ENCODE measurements at places on chromosomes 12 and 14.
A peak's percentile ranks its signal among the peaks of the same experiment; 100 is the strongest.

GRCh38 chr12:32776258-32776657 lies 20.6 kb upstream of the YARS2 start:
- DNase-seq = no peak

- no peak for DNase-seq
Measured at GRCh38 chr12:74441872-74442271, 95.8 kb upstream of the ATXN7L3B start.

GRCh38 chr12:77992760-77993159 lies 162.1 kb downstream of the NAV3 start:
- no peak for DNase-seq

DNA sequence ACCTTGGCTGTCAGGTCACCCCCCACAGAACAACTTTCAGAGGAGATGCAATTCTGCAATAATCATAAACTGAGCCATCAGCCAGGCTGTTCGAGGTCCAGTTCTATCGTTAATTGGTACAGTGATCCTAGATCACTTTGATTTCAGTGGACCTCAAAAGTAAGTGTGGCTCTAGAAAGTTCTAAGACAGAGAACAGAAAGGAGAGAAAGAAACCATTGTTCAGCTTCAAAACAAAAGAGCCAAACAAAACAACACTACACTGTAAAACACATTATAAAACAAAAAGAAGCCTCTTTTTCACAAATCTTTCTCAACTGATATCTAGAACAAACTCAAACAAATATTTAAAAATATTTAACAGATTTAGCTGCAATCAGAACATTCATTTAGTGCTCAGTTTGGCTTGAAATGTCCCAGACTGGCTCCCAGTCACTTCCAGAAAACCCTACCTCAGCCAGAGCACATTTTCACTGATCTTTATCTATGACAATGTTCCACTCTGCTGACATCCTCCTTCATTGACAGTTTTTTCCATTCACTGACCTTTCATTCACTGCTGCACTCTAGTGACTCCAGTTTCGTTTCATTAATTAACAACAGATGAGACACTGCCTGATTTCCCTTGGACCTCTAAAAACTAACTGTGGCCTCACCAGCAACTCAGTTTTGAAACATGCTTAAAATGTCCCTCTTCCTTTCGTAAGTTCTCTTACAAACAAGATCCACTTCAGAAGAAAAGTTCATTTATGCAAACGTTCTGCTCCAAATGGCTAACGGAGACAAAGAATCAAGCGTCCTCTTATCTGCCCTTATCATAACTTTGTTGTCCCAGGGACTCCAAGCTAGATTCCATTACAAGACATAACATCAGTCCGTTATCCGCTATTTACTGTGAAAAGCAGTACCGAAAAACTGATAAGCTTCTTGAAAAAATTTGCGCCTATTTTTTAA lies 56.8 kb downstream of the DUSP16 start:
- DNase-seq = peak; percentile 76

- peak; percentile 32 for DNase-seq
Measured at GRCh38 chr12:14185427-14186192, 179.9 kb upstream of the ATF7IP start.

DNA sequence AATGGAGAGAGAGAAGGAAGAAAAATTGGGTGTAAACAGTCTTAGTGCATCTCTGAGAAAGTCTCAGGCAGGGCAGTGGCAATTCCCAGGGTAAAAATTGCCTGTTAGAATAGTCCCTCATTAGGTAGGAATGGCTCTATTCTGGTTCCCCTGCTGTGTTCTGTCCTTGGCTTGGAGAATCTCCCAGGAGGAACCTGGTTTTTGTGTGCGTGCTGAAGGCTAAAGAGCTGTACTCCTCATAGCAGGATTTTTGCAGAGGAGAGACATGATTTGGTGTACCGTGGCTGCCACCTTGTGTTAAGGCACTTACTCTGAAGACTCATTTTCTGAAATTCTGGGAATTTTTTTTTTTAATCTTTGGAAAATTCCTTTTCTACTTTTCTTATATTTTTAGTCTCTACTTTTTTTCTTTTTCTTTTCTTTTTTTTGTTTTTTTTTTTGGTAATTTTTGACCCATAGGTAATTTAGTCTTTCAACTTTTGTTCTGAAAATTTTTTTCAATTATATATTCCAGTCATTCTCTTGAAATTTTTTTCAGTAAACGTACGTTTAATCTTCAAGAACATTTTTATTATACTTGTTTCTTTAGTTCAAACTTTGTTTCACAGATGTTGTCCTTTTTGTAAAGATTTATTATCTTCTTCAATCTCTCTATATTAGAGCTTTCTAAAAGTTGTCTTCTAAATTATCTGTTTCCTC lies 63.8 kb downstream of the FBXO33 start:
- peak; percentile 42 for DNase-seq

- no peak for DNase-seq
Measured at GRCh38 chr14:102523569-102524450, 14.2 kb upstream of the ANKRD9 start.

GRCh38 chr12:64781280-64782190 lies 22.3 kb upstream of the GNS start:
- no peak for DNase-seq

DNA sequence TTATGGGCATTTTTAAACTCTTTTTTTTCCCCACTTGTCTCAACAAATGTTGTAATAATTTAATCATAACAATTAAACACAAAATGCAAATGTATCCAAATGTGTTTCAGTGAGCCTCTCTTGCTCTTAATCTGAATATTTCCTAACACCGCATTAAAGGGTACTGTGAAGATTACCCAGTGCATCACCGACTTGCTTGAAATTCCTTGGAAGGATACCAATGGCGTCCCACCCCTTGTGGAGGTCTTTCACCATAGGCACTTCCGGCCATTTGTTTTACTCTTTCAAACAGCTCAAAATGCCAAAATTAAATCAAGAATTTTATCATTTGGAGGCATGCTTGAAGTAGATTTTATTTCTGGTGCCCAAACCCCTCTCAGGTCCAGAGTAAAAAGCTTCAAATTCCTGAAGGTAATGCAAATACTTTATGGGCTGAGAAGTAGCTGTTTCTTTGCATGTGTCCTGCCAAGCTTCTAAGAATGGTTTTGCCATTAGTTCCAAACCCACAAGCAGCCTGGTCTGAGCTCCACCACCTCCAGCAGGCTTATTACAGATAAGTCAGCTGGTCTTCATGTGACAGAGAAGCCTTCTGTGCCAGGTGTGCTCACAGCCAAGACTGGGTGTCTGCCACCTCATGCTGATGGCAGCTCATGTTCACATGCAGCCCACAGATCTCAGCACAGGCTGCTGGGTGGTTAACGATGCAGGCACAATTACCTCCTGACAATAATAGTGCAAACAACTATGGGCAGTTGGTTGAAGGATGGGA lies 16.4 kb upstream of the NUDT4 start:
- no peak for DNase-seq

- peak; percentile 81 for DNase-seq
Measured at GRCh38 chr12:26867080-26867479, 34.1 kb upstream of the ITPR2 start.

GRCh38 chr12:130498589-130499385 lies 161.1 kb downstream of the PIWIL1 start:
- no peak for DNase-seq

DNA sequence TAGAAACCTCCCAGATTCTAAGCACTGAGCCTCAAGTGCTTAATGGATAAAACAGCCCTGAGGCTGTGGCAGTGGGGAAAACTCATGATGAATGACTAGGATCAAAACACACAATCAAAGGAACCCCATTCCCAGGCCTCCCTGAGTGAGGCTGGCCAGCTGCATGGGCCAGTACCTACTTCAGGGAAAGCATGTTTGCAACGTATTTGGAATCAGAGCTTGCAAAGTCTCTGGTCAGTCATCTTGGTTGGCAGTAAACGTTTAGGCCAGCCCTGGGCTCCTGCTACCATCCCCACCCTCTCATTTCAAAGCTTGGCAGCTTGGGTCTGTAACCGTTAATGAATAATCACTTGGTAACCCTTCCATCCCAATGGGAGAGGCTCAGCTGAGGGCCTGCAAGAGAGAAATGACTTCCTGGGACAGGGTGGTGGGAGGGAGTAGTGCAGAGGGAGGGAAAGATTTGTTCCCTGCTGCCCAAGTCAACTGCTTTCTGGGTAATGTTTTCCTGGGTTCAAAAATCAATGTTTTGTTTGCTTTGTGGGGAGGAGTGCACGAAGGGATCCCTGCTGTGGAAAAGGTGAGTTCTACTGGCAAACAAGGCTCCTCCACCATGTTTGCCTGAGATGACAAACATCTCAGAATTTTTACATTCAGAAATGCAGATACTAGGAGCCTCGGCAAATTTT lies 2.0 kb upstream of the RNASE8 start:
- DNase-seq = no peak

DNA sequence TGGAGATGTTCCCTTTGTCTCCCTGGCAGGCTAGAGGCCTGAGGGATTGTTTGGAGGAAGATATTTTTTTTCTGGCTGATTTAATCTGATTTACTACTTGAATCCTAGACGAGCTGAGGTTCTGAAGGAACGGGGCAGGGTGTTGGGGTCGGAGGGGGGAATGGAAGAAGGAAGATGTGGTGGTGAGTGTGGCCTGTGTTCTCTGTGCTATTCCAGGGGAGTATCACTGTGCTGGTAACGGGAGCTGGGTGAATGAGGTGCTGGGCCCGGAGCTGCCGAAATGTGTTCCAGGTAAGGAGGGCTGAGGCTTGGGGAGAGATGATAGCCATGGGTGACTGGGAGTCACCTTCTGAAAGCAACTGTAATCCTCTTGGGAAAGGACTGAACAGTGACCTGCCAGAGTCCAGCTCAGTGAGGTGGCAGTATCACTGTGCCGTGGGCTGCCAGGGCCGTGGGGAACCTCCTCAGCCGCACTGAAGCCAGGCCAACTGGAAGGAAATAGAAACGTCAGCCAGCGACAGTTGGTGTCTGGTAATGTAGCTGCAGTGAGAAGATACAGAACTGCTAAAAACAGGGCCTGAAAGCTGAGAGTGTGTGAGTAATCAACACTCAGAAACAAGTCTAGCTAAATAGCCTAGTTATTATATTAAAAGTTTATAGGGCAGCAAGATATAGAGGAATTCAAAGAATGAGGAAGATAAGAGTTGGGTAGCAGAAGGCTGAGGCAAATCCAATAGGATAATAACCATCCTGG lies 7.9 kb downstream of the C1S start:
- no peak for DNase-seq

- DNase-seq = no peak
Measured at GRCh38 chr12:108091679-108092051, 37.4 kb upstream of the WSCD2 start.

GRCh38 chr12:66058554-66058953 lies 72.0 kb downstream of the LLPH start:
- DNase-seq = no peak

GRCh38 chr12:40473962-40474361 lies 218.3 kb upstream of the CNTN1 start:
- DNase-seq = no peak

GRCh38 chr14:70168406-70168805 lies 20.3 kb downstream of the SLC8A3 start:
- DNase-seq = no peak

- no peak for DNase-seq
Measured at GRCh38 chr12:29238822-29239291, 89.8 kb downstream of the FAR2 start.

- no peak for DNase-seq
Measured at GRCh38 chr12:51847643-51848325, 734 bp downstream of the FIGNL2 start.

DNA sequence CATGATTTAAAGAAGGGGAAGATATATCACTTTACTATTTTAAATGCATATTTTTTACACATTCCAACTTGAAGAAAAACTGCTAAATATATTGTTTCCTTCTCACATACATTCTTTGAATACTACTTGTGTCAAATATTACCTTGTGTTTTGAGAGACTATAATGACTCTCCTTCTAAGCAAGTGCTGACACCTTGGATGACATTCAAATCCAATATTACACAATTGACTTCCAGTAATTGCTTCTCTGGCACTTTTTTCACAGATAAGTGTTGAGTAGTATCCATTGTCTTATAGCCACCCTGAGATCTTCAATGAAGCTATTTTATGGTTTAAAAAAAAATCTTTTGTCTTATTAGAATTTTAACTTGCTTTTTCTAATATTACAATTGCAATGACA lies 61.2 kb upstream of the ST8SIA1 start:
- DNase-seq = no peak

DNA sequence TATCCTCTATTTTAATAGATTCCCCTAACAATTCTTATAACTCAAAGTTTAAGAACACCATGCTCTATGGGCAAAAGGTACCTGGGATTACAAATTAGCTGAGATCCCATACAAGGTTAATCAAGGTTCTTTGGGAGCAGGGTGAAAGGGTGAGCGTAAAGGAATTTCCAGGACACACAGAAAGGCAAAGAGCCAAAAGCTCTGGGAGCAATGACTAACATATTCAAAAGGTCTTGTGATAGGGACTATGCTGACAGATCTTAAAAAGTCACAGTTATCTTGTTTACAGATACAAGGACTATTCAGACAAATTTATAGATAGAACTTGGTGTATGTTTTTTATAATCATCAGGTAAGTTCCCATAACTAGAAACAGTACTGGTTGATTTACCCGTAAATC lies 19.5 kb upstream of the PPFIBP1 start:
- no peak for DNase-seq

- no peak for DNase-seq
Measured at GRCh38 chr14:73489481-73490175, 1.1 kb upstream of the RIOX1 start.

DNA sequence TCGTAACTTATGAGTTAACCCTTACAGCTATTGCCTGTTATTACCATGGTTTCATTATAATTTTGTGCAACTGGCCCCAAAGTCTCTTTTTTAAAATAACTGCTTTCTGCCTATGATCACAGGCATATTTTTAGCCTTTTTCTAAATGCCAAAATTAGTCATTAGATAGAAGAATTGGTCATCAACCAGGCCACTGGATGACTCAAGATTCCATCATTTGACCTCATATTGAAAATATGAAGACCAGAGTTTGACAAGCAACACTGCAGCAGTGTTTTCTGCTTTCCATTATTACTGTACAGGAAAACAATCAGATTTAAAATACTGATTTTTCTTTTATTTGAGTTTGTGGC lies 54.7 kb upstream of the OTOGL start:
- peak; percentile 71 for DNase-seq

DNA sequence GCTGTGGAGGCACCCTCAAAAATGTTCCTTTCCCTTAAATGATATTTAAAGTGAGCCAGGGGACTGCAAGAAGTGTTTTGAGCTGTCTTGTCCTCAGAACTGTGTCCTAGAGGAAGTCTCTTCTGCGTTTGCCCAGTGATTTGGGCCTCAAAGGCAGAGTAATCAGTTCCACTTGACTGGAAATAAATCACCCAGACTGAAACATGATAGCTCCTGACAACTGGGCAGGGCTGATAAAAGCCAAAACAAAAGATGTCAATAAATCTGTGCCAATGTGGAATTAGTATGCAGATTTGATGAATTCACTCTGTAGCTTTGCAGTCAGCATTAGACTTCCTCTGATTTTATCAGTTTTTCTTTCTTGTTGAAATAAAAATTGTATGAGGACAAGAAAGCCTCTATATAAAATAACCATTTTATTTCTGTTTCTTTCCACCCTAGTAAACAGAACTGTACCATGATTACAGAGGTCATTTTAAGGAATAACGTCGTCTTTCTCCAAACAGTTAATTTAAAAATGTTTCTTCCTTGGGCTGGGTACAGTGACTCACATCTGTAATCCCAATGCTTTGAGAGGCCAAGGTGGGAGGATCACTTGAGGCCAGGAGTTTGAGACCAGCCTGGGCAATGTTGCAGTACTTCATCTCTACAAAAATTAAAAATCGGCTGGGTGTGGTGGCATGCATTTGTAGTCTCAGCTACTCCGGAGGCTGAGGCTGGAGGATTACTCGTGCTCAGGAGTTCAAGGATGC lies 180.8 kb downstream of the ERC1 start:
- DNase-seq = no peak
